ENCODE measurements at places on chromosomes 16 and 17.

DNA sequence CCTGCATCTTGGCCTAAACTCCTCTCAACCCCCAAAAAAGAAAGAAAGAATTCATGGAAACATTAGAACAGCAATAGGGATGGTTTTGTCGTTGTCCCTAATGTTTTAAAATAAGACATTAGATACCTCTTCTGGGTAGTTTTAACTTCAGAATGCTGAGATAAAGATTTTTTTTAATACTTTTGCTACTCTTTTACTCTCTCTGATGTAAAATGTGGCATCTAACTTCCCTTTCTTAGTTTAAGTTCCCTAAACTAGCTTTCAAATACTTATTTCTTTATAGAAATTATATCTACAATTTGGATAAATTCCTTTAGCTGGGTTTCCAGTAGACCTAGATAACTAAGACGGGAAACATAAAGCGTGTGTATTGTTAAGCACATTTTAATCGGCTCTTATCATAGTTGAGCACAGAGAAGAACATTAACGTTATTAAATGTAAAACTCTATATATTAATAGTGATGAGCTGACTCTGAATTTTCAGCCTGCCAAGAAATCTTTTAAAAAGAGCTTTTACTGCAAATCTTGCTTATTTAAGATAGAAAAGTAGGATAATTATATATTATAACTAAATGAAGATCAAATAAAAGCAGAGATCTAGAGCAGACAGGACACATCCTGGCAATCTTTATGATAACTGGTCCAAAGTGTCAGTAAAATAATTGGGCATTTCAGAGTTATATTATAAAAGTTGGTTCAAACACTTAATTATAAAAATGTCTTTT lies 183.2 kb downstream of the CYB561 start:
- DNase-seq = no peak

- no peak for DNase-seq
Observed at GRCh38 chr17:50735287-50735686, 15.9 kb downstream of the LUC7L3 start.

- peak; percentile 83 for DNase-seq
Observed at GRCh38 chr17:81097943-81098308, 63.0 kb downstream of the BAIAP2 start.

- DNase-seq = peak; percentile 83
Observed at GRCh38 chr17:64507413-64507782, 621 bp downstream of the CEP95 start.

GRCh38 chr17:1056761-1057160 lies 59.8 kb downstream of the TIMM22 start:
- no peak for DNase-seq

GRCh38 chr16:58497935-58498334 lies 2.0 kb upstream of the NDRG4 start:
- DNase-seq = no peak

GRCh38 chr17:51954232-51954765 lies 204.2 kb downstream of the CA10 start:
- no peak for DNase-seq

- DNase-seq = no peak
Observed at GRCh38 chr17:1362964-1363363, 37.1 kb downstream of the YWHAE start.

GRCh38 chr16:67923414-67924116 lies 8.1 kb downstream of the CTRL start:
- no peak for DNase-seq

GRCh38 chr16:12474806-12475410 lies 328.8 kb downstream of the CPPED1 start:
- DNase-seq = no peak

- DNase-seq = no peak
Observed at GRCh38 chr16:4514606-4515005, 24.0 kb downstream of the CDIP1 start.

DNA sequence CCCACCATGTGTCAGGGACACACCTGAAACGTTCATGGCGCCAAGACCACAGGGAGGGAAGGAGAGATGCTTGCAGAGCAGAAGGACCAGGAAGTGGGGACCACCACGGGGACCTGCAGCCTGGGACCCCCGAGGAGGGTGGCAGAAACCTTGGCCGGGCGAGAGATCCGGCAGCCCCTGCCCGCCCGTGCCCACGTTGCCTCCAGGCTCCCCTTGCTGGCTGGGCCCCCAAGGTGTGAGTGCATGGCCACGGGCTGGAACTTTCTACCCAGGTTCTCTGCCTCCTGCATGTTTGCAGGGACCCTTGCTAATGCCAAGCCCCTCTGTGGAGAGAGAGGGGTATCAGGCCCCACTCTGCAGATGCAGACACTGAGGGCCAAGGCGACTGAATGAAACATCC lies 50.4 kb downstream of the USP22 start:
- no peak for DNase-seq

DNA sequence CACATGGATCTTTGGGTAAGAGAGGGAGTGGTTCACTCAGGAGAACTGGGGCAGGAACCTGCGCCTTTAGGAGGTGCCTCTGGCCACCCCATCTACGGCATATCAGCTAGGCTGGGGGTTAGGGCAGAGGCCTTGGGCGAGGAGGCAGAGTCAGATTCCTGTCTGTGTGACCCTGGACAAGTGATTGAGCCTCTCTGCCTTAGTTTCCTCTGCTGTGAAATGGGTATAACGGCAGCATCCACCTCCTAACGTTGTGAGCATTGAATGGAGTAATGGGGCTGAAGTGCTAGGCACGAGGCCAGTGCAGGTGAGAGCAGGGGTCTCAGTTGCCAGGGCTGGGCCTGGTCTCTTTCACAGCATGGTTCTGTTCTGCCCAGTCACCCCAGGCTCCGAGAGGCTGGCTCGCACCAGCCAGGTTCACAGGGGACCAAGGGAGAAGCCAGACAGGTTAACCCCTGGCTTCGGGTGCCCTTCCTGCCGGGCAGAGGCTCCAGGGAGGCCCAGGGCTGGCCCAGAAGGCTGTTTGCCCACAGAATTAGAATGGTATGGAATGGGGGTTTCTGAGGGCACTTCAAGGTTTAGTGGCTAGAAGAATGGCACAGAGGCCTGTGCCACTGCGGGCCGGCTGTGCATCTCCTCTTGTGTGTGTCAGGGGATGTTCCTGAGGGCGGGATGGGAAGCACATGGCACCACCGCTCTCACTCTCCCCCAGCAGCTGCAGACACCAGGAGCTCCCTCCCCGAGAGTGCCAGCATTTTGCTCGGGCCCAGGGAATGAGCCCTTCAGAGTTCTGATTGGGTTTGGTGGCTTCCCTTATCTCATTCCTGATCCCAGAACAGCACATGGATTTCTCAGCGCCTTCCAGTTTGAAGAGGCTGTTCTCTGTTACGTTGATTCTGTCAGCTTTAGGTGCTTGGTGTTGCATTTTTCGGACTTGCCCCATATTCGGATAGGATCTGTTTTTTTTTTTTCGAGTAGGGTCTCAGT lies 23.8 kb downstream of the UNC13D start:
- DNase-seq = no peak

DNA sequence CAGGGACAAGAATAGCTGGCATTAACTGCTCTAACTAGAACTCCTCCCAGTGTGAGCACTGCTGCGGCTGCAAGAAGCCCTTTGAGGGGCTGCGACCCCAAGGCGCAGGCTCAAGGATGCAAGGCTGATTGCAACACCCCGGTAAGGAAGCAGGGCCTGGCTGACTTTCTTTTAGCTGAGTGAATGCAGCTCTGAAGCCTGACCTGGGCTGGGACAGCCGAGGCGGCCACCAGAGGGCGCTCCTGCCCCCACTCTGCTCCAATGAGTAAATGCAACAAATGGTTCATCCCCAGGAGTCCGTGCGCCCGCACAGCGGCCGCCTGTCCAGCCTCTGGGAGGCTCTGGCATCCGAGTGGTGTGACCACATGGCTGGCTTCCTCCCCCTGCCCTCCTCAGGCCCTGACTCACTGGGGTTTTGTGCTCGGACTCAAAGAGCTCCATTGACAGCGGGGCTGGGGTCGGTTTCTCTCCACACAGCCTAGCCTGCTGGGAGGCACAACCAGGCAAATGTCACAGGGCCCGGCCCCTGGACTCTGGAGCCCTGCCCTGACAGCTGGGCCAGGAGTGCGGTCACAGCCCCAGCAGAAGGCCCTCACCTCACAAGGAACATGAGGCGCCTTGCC lies at the start of gene SMIM5:
TSS of gene SMIM5 (plus strand) at position 572 of the 623 bp plus-strand sequence. CDS start 6,768 bp downstream, outside the sequence.
- peak; percentile 89 for DNase-seq

DNA sequence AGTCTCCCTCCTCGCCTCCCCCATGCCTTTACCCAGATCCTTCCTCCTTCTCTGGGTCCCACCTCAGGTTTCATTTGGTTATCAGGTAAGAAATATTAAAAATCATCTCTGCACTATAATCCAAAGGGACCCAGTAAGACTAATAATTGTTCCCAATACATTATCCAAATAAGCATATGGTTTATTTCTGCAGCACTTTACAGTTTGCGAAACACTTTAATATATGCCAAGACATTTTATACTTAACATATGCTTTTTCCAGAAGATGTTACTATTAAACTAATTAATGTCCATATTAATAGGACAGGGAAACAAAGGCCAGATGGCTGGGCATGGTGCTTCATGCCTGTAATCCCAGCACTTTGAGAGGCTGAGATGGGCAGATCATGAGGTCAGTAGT lies 33.3 kb downstream of the CD300LF start:
- no peak for DNase-seq

DNA sequence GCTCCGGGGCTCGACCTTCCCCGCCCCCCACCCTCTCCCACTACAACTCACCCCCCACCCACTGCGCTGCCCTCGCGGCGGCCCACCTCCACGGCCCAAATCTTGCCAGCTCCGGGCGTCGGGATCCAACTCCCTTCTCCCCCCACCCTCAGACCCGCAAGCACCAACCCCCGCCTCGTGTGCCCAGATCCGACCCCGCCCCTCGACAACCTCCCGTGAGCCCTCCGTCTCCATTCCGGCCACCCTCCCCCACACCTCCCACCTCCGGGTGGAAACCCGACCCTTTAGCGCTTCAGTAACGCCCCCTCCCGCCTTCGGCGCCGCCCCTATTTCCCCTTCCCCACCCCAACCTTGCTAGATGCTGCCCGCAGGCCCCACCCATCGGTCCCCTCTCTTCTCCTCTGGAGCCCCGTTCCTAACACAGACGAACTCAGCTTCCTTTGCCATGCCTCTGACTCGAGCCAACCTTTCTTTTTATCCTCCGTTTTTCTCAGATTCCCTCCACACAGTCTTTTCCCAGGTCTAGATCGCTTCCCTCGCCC lies 717 bp downstream of the UBE2Z start:
- peak; percentile 92 for DNase-seq

- DNase-seq = peak; percentile 68
Observed at GRCh38 chr17:80220054-80220735, at the start of the genes SGSH and SLC26A11. SGSH (minus strand) TSS chr17:80220333; CDS start chr17:80220313, 20 bp downstream. SLC26A11 (plus strand) TSS chr17:80220427; CDS start chr17:80221561, 1,134 bp downstream.

DNA sequence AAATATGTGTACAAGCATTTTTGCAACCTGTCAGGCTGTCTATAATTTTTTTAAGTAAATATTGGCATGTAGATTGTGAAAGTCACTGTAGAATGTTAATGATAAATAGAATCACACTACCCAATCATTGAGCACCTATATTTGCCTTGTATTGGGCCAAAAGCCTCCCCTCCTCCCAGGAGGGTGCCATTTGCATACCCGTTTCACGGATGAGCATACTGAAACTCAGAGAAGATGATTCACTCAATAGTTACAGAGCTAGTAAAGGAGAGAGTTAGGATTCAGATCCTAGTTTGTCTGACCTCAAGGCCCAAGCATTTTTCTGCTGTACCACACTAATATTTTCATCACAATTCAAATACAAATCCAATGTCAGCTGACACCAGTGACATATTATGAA lies 299.7 kb upstream of the CDH11 start:
- no peak for DNase-seq

GRCh38 chr16:66619534-66620428 lies 15.3 kb downstream of the CMTM3 start:
- no peak for DNase-seq

DNA sequence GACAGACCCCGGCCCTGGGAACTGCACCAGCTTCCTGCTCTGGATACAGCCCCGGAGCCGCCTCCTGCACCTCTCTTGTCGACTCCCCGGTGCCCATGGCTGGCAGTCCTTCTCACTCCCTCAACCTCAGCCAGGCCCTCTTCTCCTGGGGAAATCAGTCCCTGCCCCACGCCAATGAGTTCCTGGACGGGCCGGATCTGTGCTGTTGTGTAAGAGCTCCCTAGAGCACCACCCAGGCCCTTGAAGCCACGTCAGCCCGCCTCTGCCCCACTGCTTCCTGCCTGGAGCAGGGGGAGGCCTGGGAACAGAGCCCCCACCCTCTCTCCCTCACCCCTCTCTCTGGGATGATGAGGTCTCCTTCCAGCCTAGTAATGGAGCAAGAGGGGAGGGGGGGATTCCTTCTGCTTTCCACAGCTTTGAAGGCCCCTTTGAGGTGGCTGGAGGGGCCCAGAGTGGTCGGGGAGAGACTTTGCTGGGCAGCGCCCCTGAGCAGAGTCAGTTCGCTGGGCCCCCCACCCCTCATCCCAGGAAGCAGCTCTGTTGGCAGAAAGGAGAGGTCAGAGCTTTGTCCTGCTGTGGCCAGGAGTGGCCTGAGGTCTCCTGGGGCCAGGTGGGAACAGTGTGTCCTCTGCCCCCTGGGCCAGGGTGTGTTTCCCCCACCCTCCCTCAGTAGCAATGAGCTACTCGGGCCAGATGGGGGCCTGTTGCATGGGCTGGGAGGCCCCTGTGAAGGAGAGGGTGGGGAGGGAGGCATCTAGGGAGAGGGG lies 3.8 kb downstream of the PRR29 start:
- DNase-seq = no peak

GRCh38 chr17:47882247-47882646 lies 13.8 kb upstream of the SP2 start:
- peak; percentile 63 for DNase-seq

DNA sequence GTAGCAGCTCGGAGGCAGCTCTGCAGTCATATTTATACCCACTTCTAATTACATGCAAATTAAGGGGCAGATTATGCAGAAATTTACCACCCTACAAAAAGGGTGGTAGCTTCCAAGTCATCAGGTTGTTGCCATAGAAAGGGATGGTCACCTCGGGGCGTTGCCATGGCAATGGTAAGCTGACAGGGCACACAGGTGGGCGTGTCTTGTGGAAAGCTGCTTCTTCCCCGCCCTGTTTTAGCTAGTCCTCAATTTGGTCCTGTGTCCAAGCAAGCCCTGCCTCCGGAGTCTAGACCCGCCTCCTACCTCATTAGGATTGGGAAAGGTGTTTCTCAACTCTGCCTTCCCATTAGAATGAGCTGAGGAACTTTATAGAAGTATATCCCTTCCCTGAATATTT lies 98.7 kb downstream of the HS3ST2 start:
- DNase-seq = no peak
